ENCODE measurements at places on chromosomes 16 and 17.

DNA sequence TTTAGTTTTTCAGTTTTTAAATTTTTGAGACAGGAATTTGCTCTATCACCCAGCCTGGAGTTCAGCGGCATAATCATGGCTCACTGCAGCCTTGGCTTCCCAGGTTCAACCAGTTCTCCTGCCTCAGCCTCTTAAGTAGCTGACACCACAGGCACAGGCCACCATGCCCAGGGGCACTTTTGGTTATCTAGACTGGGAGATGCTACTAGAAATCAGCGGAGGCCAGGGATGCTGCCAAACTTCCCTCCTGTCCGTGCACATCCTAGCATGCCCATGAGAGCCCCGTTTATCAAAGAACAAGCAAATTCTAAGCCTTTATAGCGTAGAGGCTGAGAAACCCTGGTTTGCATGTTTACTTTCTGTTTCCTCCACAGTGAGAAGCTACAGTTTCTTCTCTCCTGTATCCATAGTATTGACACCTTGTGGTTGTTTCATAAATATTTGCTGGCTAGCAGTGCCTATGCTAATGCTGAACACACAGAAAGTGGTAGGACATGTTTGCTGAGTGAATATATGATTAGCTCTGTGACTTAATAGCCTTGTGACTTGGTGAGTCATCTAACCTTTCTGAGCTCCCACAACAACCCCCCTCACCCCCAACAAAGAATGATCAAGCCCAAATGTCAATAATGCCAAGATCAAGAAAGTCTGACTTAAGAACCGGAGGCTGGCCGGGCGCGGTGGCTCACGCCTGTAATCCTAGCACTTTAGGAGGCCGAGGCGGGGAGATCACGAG, 39.2 kb upstream of the MAF start:
- no peak for DNase-seq

DNA sequence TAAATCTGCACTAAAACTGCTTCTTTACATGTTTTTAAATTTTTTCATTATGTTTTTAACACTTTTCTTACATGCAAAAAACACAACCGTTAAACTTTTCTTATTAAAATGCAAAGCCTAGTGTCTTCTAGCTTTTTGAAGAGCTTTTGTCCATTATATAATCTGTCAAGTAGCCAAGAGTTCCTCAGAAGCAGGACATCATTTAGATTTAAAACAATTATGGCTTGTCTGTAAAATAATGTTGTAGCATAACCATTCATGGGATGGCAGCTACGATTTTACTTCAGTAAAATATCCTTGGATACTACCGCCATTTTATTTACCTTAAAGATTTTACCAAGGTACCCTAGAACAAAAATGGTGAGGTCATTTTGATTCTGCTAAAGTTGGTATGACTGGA, 2.8 kb downstream of the OMG start:
- no peak for DNase-seq

GRCh38 chr16:57634171-57634570, 5.7 kb downstream of the ADGRG1 start:
- DNase-seq: no peak

- no peak for DNase-seq
Measured at GRCh38 chr17:62188713-62189112, 123.6 kb upstream of the MED13 start.

- no peak for DNase-seq
Measured at GRCh38 chr16:66278111-66278531, 88.4 kb upstream of the CDH5 start.

- DNase-seq: no peak
Measured at GRCh38 chr16:20735490-20735889, 6.1 kb downstream of the THUMPD1 start.

- no peak for DNase-seq
Measured at GRCh38 chr17:78322327-78322857, 37.5 kb downstream of the SOCS3 start.

DNA sequence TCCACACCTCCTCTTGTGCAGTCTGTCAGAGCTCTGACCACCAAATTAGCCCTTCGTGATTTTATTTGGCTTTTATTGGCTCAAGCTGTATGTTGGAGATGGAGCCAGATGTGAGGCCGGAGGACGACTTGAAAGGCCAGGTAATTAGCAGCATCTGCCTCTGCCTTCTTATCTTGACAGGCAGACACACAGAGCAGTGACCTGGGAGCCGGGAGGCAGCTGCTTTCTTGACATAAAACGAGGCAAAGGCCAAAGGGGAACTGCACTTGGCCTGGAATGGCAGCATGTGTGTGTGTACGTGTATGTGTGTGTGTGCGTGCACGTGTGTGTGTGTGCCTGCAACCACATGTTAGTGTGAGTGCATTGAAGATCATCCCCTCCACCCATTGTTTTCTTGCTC, 56.9 kb upstream of the BRD7 start:
- no peak for DNase-seq

- DNase-seq: peak; percentile 31
Measured at GRCh38 chr17:17356149-17356930, 53.2 kb downstream of the NT5M start.

- DNase-seq: no peak
Measured at GRCh38 chr17:80980397-80981061, 11.1 kb upstream of the CHMP6 start.

GRCh38 chr17:42266462-42266861, 9.7 kb downstream of the STAT5B start:
- DNase-seq: no peak

GRCh38 chr16:70653406-70653805, 7.0 kb downstream of the IL34 start:
- no peak for DNase-seq

DNA sequence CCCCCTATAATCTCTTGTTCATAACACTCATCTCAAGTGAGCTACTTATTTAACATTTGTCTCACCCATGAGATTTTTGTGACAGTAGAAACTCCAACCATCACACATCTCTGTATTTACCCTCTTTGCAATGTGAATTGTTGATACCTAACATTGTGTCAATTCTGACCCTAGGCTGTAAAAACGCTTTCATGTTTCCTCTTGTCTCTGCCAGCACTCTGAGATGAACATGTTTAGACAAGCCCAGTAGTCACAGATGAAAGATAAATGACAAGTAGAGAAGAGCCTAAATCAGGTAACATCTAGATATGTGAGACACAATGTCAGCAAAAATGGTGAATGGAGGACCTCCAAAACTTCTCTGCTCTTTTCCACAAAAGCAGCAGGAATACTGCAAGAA, 1254.5 kb upstream of the GOT2 start:
- no peak for DNase-seq

GRCh38 chr16:21663889-21664647, at the start of gene OTOA:
Gene OTOA, plus strand, starts transcription at chr16:21663968. Its CDS starts 14,547 bp downstream, at chr16:21678515.
- DNase-seq: no peak

- DNase-seq: no peak
Measured at GRCh38 chr16:61432421-61432820, 603.8 kb downstream of the CDH8 start.

- no peak for DNase-seq
Measured at GRCh38 chr17:20263595-20263994, 203.7 kb downstream of the LGALS9B start.

DNA sequence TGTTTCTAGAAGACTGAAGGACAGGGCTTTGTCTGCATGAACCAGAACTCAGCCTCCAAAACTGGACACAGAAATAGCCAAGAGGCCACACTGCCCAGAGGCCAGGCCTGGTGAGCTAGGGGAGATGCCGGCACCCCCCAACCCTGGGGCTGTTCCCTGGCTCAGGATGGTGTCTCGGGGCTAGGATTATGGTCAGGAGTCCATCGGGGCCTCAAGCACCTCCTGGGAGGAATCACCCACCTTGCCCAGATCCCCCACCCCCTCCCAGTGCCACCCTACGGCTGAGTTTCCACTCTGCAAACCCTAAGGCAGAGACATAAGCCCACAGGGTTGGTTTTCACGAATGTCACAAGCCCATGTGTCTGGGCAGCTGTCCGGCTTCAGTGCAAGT, 37.2 kb downstream of the SLC7A5 start:
- no peak for DNase-seq

GRCh38 chr17:48368352-48368908, 61.6 kb downstream of the SKAP1 start:
- no peak for DNase-seq

Data from left renal cortex interstitium (tissue), 4 donors.